ENCODE measurements at places on chromosomes 6 and 20. TPM values are rescaled to one million over a fixed set of nuclear protein-coding genes. Genes with fewer than 3 reads are reported as not detected.

MCCD1 gene
- total RNA-seq = not detected

ERVFRD-1 gene
- not detected for total RNA-seq

VGLL2 gene
- total RNA-seq = not detected

SCRT2 gene
- not detected for total RNA-seq

TRIM31 gene
- 2.1 TPM for total RNA-seq

MUCL3 gene
- total RNA-seq = not detected

TRIM15 gene
- total RNA-seq = not detected

TPMT gene
- 6.3 TPM for total RNA-seq

TBP gene
- total RNA-seq = 15.8 TPM

HLA-C gene
- total RNA-seq = 43.3 TPM

ABHD16A gene
- 19.2 TPM for total RNA-seq

SNAI1 gene
- 11.6 TPM for total RNA-seq

MAK gene
- total RNA-seq = 0.20 TPM

AKAP12 gene
- 107 TPM for total RNA-seq

PTPN1 gene
- 33.6 TPM for total RNA-seq

GGTLC1 gene
- total RNA-seq = not detected

SIRPD gene
- not detected for total RNA-seq

Data from A549 treated with CpdA at 1 μM for 4 hours (cell line).